ENCODE measurements at places on chromosomes 2 and 18. TPM values are rescaled to one million over a fixed set of nuclear protein-coding genes. Genes with fewer than 3 reads are reported as not detected.

Gene PDIA6
- total RNA-seq, result 26.3 TPM

Gene CPO
- total RNA-seq, result not detected

Gene ABCB11
- not detected for total RNA-seq

GRCh38 chr2:201205515-201205849, 22.5 kb downstream of the CASP10 start:
- DNase-seq, result no peak

DNA sequence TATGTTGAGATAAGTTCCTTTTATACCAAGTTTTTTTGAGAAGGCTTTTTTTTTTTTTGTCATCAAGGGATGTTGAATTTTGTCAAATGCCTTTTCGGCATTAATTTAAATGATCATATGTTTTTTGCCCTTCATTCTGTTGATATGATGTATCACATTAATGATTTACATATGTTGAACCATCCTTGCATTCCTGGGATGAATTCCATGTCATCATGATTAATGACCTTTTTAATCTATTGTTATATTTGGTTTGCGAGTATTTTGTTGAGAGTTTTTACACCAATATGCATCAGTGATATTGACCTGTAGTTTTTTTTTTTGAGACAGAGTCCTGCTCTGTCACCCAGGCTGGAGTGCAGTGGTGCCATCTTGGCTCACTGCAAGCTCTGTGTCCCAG, 585.7 kb upstream of the FANCL start:
- no peak for DNase-seq

Measured in CD4-positive, alpha-beta T cell (primary cell).